ENCODE measurements at places on chromosomes 5 and 9. TPM values are rescaled to one million over a fixed set of nuclear protein-coding genes. Genes with fewer than 3 reads are reported as not detected.

DRD1 gene
- total RNA-seq: not detected

DNA sequence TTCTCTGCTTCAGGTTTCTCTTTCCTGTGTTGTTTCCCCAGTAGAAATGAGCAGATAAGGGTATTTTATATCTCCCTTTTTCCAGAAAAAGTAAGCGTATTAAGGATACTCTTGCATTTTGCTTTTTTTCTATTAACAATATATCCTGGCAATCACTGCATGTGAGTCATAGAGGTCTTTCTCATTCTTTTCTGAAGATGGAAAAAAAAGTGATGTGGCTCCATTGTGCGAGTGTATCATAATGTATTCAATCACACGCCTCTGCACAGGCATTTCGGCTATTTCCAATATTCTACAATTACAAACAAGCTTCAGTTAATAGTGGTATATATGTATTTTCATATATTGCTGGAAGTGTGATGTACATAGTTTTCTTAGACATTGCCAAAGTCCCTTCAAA lies 155.9 kb downstream of the MED27 start:
- H3K4me1 ChIP-seq: peaks cover 3% of the 10 kb centered on the region
- no peak overlapping the region for H3K27ac ChIP-seq
- no peaks in the 10 kb centered on the region for H3K27me3 ChIP-seq
- H3K36me3 ChIP-seq: no peaks in the 10 kb centered on the region
- no peak for DNase-seq
- H3K4me3 ChIP-seq: no peak overlapping the region

DNA sequence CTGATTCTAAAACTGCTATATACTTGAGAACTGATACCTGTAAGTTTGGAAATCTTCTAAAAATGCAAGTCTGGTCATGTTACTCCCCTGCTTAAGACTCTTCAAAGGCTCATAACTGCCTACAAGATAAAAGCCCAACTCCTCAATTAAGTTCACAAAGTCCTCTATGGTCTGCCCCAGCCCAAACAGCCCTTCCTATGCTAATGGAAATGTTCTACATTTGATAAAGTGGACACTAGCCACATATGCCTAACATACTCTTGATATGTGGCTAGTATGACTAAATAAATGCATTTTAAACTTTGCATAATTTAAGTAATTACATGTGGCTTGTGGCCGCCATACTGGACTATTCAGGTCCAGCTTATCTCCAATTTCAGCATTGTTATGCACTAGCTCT lies 204.5 kb downstream of the AP3B1 start:
- DNase-seq: no peak
- H3K27me3 ChIP-seq: no peaks in the 10 kb centered on the region
- no peak overlapping the region for H3K4me3 ChIP-seq
- H3K27ac ChIP-seq: no peak overlapping the region
- no peaks in the 10 kb centered on the region for H3K36me3 ChIP-seq
- no peaks in the 10 kb centered on the region for H3K4me1 ChIP-seq

- H3K4me3 ChIP-seq: no peak overlapping the region
- no peaks in the 10 kb centered on the region for H3K36me3 ChIP-seq
- no peak overlapping the region for H3K27ac ChIP-seq
- no peaks in the 10 kb centered on the region for H3K4me1 ChIP-seq
Measured at GRCh38 chr9:91492237-91492636, 68.6 kb upstream of the NFIL3 start.

DNA sequence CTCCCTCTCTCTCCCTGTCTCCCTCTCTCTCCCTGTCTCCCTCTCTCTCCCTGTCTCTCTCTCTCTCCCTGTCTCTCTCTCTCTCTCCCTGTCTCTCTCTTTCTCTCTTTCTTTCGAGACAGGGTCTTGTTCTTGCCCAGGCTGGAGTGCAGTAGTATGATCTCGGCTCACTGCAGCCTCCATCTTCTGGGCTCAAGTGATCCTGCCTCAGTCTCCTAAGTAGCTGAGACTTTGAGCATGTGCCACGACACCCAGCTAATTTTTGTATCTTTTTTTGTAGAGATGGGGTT lies 14.3 kb downstream of the TRIO start:
- no peak overlapping the region for H3K4me3 ChIP-seq
- DNase-seq: no peak
- no peaks in the 10 kb centered on the region for H3K27me3 ChIP-seq
- H3K4me1 ChIP-seq: peaks cover 39% of the 10 kb centered on the region
- H3K36me3 ChIP-seq: no peaks in the 10 kb centered on the region

DNA sequence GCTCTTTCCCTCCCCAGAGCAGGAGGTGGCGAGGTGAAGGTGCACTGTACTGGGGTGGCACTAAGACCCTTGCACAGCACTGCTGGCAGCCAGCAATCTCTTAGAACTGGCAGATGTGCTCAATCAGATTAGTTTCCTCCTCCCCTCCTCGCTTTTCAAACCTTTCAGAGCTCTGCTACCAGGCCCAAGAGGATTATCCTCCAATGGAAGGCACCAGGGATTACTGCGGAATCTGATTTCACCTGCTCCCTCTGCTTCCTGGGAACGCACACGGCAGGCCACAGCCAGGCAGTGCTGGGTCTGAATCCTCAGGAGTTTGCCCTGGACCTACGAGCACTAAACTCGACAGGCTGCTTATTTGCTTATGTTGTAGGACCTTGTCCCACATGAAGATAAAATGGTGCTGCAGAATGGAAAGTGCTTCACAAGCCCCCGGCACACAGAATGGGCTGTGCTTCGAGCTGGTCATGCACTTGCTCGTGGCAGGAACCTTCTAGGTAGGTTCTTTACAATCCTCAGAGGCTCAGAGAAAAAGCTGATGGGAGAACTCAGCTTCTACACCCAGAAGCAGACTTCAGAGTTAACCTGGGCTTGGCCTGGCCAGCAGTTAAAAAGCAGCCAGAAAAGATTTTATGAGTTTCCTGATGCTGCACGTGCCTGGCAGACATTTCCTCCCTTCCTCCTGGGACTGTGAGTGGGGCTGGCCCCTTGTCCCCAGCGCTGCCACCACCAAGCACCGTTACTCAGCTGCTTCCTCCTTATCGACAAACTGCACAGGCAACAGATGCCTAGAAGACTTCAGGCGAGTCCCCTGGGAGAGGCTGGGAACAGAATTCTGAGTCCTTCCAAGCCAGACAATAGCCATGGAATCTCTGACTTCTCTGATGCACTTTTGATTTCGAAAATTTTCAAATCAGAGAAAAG lies 33.1 kb downstream of the FABP6 start:
- peak overlapping the region; percentile 15 for H3K4me3 ChIP-seq
- peak; percentile 93 for DNase-seq
- no peaks in the 10 kb centered on the region for H3K27me3 ChIP-seq
- no peaks in the 10 kb centered on the region for H3K36me3 ChIP-seq

GRCh38 chr5:34529581-34530331 lies 126.4 kb upstream of the RAI14 start:
- no peaks in the 10 kb centered on the region for H3K4me1 ChIP-seq
- no peaks in the 10 kb centered on the region for H3K36me3 ChIP-seq
- H3K27me3 ChIP-seq: no peaks in the 10 kb centered on the region
- DNase-seq: no peak
- no peak overlapping the region for H3K27ac ChIP-seq

GRCh38 chr5:174082286-174082685 lies 36.8 kb downstream of the NSG2 start:
- H3K27ac ChIP-seq: no peak overlapping the region
- no peak for DNase-seq
- H3K4me3 ChIP-seq: no peak overlapping the region
- peaks cover 7% of the 10 kb centered on the region for H3K27me3 ChIP-seq
- H3K36me3 ChIP-seq: no peaks in the 10 kb centered on the region

Data from neural progenitor cell (in vitro differentiated cells).